ENCODE measurements at places on chromosomes 1 and 21.

- no peak for DNase-seq
Observed at GRCh38 chr1:212640223-212640878, 31.8 kb downstream of the ATF3 start.

GRCh38 chr21:29939104-29939923, 482 bp downstream of the GRIK1 start:
- no peak for DNase-seq

DNA sequence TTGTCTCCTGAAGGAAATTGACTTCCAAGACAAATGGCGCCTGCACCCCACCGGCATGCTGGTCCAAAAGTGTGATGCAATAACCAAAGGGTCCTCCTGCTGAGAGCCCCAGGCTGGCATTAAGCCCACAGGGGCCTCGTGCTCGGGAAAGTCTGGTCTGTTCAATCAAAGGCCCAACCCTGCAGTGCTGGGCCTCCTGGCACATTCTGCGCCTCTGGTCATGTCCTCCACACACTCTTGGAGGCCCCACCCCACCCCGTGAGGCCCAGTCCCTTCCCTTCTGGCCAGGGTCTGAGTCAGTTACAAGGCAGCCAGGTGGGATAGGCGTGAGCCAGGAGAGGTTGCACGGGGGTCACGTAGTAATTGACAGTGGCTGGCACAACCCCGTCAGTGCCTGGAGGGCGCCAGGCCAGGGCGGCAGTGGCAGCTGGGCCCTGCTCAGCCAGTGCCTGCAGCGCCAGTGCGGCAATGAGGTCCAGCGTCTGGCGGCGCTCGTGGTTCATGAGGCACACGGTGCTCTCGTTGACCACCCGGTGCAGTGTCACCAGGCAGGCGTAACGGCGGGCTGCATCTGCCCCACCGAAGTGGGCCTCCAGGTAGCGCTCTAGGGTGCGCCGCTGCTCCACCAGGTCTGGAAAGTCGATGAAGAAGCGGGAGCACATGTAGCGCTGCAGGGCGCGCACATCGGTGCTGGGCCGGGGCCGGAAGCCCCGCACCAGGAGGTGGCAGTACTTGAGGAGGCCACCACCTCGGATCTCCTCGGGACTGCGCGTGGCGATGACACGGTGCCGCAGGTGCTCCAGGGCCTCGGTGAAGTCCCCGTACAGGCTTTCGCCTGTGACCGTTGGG, 6.8 kb downstream of the TENT5B start:
- DNase-seq, result no peak

- DNase-seq, result no peak
Observed at GRCh38 chr1:187153047-187153446, 324.3 kb downstream of the PLA2G4A start.

GRCh38 chr1:152251391-152251790, 27.4 kb upstream of the HRNR start:
- DNase-seq, result no peak

DNA sequence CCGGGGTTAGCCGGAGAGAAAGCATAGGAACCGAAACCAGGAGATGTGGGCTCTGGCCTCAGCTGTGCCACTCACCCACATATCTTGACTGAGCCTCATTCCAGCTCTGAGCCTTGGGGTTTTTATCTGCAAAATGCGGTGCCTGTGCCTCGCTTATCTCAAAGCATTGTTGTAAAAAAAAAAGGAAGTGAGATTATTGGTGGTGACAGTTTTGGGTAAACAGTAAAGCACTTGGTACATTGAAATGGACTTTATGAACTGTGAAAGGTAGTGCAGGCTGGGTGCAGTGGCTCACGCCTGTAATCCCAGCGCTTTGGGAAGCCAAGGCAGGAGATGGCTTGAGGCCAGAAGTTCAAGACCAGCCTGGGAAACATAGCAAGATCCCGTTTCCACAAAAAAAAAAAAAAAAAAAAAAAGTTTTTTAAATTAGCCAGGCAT, 3.8 kb downstream of the PTAFR start:
- DNase-seq, result no peak

- DNase-seq, result no peak
Observed at GRCh38 chr21:44579833-44580144, 615 bp downstream of the KRTAP10-5 start.

DNA sequence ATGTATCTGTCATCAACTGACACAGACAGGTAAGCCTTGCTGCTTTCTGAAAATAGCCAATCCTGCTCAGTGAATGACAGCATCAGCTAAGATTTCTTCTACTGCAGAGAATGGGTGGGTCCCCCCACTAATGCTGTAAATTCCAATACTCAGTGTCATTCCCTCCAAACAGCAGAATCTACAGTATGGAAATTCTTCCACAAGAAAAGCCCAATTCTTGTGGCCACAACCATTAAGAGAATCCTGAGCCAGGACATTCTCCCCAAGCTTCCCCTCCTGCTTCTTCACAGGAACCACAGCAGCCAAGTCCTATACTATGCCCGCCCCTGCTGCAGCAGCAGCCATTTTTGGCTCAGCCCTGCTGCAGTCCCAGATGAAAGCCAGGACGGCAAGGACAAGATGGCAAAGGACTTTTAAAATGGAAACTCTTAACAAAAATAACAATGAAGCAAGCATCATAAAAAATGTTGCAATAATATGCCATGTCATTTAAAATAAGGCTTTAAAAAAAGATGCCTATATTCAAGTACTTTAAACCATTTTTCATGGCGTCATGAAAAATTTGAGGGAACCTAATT, 26.8 kb downstream of the EIF4G3 start:
- no peak for DNase-seq
